ENCODE measurements at places on chromosomes 11 and 22.

DNA sequence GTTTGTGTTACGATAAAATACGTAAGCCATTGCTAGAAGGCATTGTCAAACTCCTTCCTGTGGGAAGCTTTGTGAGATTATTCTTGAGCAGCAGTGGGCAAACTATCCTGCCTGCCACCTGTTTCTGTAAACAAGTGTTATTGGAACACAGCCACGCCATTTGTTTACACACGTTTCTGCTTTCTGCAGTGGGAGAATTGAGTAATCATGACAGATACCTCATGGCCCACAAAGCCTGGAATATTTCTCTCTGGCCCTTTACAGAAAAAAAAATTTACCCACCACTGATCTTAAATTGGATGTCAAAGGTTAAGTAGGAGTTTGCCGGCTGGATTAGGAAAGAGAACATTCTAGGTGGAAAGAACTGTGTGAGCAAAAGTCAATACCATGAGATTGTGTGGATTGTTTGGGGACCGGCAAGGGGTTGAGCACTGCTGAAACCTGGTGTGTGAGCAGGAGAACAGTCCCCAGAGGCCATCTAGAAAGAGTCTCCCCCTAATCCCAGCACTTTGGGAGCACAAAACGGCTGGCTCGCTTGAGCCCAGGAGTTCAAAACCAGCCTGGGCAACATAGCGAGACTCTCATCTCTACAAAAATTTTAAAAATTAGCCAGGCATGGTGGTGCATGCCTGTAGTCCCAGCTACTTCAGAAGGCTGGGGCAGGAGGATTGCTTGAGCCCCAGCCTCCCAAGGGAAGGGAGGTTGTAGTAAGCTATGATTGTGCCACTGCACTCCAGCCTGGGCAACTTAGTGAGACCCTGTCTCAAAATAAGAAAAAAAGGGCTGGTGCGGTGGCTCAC lies 6.0 kb upstream of the PLA2G6 start:
- DNase-seq: peak; percentile 57

DNA sequence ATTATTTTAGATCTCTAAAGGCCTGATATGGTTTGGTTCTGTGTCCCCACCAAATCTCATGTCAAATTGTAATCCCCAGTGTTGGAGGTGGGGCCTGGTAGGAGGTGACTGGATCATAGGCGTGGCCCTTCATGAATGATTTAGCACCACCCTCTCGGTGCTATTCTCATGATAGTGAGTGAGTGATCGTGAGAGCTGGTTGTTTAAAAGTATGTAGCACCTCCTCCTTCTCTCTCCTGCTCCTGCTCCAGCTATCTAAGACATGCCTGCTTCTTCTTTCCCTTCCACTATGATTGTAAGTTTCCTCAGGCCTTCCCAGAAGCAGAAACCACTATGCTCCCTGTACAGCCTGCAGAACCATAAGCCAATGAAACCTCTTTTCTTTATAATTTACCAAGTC lies 114.1 kb downstream of the SERGEF start:
- no peak for DNase-seq

- no peak for DNase-seq
These were observed 70.7 kb upstream of the CCDC179 start for GRCh38 chr11:22930816-22931594.

GRCh38 chr11:119178166-119178680 lies 7.1 kb upstream of the NHERF4 start:
- DNase-seq: no peak

DNA sequence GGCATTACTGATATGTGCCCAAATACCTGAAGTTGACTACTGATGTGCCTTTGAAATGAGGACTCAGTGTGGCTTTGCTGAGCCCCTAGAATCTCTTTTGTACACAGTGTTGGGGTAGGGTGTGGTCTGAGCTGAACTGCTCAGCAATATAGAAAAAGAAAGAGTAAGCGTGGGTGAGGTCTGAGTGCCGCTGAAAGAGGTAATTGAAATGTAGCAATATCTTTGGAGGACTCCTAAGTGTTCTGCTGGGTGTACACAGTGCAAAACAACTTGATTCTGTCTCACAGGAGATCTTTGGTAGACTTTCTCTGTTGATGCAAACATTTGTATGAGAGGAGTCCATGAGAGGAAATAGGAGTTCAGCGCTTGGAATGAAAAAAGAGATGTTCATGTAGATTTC lies 73.7 kb upstream of the PTPN5 start:
- no peak for DNase-seq

- no peak for DNase-seq
These were observed 6.7 kb downstream of the ZC3H7B start for GRCh38 chr22:41308054-41308453.

GRCh38 chr11:11537372-11537771 lies 84.4 kb downstream of the GALNT18 start:
- no peak for DNase-seq

DNA sequence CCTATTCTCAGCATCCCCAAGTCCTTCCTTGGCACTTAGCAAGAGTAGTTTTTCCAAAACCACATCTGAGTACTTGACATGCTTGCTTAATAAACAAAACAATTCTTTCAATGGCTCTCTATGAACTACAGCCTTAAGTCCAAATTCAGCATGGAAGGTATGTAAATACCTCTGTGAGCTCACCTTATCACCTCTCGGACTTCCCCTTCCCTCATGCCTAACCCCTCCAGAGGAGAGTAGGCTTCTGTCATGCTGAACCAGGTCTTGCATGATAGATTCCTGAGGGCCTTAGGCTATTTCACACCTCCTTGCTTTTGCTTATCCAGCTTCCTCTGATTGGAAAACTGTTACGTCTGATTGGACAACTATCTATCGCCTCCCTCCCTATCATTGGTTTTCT lies 312.9 kb upstream of the CCDC90B start:
- no peak for DNase-seq

DNA sequence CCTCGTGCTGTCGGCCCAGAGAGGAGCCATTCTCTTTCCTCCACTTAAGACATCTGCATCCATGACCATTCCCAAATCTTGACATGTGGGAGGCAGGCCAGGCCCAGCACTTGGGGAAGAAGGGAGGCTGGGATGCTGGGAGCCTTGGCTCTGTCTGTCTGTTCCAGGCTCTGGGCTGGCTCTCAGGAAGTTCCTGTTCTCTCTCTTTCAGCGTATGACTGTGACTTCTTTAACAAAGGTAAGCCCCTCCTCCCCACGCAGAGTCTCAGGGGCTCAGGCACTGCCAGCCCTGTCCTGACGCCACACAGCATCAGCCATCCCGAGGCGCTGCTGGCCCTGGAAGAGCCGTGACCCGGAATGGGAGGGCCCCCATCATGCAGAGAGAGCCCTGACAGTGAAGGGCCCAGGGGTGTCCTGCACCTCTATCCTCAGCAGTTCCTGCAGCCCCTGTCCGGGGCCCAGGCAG lies 52.4 kb downstream of the OTOG start:
- no peak for DNase-seq

GRCh38 chr11:60390419-60390818 lies 5.8 kb upstream of the MS4A14 start:
- no peak for DNase-seq

GRCh38 chr11:99343117-99343516 lies 322.4 kb downstream of the CNTN5 start:
- DNase-seq: no peak

DNA sequence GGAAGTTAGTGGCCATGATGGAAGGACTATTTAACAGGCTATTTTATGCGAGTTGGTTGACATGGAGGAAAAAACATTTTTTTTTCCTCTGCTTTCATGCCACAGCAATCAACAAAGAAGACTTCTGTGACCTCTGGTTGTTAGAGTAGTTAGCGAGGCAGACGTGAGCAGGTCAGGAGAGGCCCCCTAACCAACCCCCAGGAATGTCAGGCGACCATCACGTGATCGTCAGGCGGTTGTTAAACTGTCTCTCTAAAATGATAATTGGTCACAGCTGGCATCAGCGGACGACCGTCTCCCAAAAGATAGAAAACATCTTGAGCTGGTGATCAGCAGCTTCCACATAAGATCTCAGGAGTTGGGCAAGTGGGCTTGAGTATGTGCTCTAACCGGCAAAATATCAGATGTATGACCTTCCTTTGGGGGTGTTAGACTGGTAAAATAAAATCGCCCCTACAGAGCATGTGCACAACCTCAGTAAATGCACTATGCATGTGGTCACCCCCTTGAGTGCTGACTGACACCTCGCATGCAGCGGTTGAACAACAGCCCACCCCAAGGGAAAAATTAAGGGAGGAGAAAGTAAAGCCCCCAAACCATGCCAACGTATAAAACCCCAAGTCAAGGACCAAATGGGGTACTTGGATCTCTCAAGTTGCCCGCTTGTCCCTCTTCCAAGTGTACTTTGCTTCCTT lies 20.9 kb upstream of the NARS2 start:
- DNase-seq: peak; percentile 27

DNA sequence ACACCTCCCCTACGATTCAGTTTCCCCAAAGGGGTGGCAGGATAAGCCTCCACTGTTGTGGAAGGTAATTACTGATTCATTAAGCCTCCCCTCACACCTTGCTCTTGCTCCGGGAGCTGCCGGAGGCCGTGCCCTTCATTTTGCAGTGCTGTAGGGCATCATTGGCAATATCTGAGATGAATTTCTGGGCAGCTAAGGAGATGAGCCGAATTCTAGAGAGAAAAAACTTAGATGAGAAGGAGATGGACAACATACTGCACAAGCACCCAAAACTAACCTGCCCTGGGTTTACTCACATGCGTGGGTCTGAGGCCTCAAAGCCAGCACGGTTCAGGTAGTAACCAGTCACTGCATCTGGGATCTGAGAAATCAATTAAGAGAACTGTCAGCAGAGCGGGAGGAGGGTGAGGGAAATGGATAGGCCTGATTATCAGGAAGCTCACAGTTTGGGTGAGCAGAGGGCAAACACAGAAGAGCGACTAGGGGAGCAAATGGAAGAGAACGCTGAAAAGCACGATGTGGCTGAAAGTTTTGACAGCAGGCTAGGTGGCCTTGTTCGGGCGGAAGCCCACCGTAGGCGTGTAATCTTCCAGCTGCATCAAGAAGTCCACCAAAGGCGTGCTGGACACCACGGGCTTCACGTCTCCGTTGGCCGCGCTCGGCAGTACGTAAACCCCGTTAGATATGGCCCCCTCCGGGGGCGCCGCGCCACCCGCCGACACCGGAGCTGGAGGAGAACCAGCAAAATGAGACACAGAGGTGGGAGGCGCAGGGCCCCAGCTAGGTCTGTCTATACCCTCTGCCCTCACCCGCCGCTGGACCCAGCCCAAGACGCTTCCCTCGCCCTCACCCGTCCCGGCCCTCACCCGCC lies 689 bp downstream of the TAF10 start:
- no peak for DNase-seq

GRCh38 chr11:66951927-66952337 lies 6.3 kb downstream of the PC start:
- DNase-seq: peak; percentile 96

GRCh38 chr11:27904358-27905055 lies 203.4 kb downstream of the KIF18A start:
- no peak for DNase-seq

- DNase-seq: no peak
These were observed 700.6 kb downstream of the NELL1 start for GRCh38 chr11:21369947-21370346.

GRCh38 chr11:25483915-25484635 lies 847.9 kb upstream of the ANO3 start:
- no peak for DNase-seq

- DNase-seq: no peak
These were observed 15.1 kb downstream of the MYBPC3 start for GRCh38 chr11:47337229-47337924.

DNA sequence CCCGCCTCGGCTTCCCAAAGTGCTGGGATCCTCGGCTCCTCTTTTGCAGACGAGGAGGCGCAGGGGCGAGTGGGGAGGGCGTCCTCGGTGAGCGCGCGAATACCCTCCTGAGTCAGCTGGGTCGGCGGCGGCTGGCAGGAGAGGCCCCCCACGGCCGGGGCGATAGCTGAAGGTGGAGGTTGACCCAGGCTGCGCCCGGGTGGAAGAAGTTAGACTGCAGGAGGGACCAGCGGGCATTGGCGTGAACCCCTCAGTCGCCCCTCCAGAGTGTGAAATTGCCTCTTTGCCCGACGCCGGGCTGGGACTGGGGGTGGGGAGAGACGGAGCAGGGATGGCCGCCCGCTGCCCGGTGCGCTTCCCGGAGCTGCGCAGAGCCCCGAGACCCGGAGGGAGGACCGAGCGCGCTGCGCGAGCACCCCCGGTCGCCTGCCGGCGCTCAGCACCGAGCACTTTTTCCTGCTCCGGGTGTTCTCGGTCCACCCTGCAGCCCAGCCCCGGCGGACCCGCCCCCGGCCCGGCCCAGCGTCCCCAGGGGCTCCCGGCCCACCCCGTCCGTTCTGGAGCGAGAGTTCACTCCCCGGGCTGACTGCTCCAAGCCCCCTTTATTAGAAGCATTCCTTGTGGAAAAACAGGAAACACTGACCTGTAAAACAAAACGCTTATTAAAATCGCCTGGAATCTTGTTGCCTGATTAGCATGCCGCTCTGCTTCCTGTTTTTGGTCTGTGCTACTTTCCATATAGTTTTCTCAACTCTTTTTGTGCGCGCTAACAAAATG lies 13.7 kb upstream of the CPT1A start:
- no peak for DNase-seq

- DNase-seq: no peak
These were observed 1.3 kb upstream of the SC5D start for GRCh38 chr11:121291319-121291718.

DNA sequence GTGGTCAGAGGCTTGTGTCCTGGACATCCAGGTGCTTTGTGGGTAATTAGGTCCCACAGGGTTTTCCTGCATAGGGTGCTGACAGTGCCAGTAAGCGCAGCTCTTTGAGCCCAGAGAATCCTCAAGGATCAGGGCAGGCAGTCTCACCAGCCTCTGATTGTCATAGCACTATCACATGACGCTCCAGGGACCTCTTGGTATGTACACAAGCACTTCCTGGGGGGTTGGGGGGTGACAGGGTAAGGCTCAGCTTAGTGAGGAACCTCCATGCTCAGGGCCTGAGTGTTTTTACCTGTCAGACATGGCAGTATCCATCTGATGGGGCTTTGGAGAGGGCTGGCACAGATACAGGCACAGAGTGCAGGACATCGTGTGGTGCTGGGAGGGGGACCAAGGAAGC lies 27.9 kb upstream of the SUSD2 start:
- no peak for DNase-seq

- DNase-seq: no peak
These were observed 47.2 kb upstream of the MMP7 start for GRCh38 chr11:102577723-102578122.

GRCh38 chr11:127818625-127819024 lies 768.7 kb downstream of the ETS1 start:
- DNase-seq: no peak

DNA sequence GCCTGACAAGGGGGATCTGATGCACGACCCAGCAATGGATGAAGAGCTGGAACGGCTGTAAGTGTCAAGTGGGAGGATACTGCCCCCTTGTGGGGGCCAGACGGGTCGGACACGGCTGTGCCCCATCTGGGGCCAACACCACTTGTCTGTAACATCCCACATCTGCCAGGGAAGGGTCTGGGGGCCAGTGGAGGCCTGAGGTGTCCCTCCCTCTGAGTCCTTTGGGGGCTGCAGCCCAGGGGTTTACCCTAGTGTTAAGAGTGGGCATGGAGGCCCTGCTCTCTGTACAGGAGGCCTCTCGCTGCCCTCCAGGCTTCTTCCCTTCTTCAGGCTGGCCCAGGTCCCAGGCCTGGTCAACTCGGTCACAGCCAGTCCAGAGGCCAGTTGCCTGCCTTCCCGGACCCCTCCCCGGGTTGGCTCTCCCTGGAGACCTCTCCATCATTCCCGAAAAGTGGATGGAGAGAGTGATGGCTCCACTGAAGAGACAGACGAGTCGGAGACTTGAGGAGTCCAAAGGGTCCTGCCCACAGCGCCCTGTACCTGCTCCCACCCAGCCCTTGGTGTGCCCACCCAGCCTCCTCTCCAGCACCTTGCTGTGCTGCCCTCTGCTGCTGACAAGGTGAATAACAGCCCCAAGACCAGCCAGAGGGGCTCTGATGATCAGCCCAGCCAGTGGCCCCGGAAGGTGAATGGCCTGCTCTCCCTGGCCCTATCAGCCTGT lies 15.4 kb downstream of the ARFGAP2 start:
- peak; percentile 42 for DNase-seq

Measured in NCI-H2171 treated with DMSO at 0.1 percent for 48 hours (cell line).